Ureter (tissue), 1 donor: ENCODE measurements at places on chromosomes 12 and 14.

- DNase-seq, result no peak
Observed at GRCh38 chr12:114627393-114627792, 56.6 kb downstream of the TBX3 start.

- no peak for DNase-seq
Observed at GRCh38 chr14:56787530-56787929, 22.7 kb downstream of the OTX2 start.

DNA sequence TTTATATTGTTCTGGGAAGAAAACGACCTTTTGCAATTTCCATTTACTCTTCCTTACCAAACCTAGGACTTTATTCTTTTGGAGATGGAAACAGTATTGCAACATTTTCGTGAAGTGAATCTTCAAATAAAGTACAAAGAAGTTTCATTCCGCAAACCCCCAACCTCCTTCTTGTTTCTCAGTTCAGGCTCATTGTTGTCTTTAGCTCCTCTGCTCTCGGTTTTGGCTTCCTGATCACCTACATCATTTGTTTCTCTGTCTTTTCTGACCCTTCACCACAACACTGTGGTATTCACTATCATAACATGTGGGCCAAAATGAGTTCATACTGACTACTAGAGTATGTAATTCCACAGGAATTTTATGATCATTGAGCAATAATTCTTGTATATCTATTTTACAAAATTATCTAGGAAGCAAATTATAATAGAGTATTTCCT, 266.8 kb downstream of the ADAMTS20 start:
- DNase-seq, result no peak

- no peak for DNase-seq
Observed at GRCh38 chr12:95881331-95881955, 22.7 kb downstream of the SNRPF start.

DNA sequence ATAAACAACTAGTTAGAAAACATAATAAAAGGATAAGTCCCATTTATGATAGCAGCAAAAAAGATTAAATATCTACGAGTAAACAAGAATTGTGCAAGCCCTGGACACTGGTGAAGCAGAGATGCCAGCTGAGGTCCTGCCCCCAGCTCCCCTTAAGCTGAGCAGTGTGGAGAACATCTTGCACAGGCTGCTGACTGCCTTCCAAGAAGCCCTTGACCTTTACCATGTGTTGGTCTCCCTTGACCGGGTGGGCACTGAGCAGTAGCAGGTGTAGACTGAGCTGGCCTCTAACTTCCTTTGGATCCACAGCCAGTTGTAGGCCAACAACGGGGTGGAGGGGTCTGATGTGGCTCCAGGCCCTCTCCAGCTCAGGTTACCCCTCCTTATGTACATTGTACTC, 47.7 kb upstream of the PAPLN start:
- DNase-seq, result no peak

- DNase-seq, result no peak
Observed at GRCh38 chr14:37139710-37140109, 32.7 kb downstream of the SLC25A21 start.

DNA sequence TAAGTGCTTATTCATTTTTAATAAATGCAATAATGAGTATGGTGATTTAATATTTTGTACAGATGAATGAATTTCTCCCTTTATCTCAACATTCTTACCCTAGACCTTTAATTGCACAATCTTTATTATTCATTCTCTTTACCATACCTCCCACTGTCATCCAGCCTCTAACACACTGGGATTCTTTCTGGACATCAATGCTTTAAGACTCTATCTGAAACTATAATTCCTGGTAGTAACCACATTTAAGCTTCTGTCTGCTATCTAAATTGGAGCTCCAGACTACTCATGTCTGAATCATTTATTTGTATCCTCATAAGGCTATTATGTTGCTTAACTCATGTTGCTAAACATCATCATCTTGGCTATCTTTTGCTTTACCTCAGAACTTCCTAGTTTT, 270.2 kb downstream of the ALG10B start:
- DNase-seq, result no peak

GRCh38 chr12:2751686-2752085, 43.1 kb upstream of the FKBP4 start:
- DNase-seq, result no peak

DNA sequence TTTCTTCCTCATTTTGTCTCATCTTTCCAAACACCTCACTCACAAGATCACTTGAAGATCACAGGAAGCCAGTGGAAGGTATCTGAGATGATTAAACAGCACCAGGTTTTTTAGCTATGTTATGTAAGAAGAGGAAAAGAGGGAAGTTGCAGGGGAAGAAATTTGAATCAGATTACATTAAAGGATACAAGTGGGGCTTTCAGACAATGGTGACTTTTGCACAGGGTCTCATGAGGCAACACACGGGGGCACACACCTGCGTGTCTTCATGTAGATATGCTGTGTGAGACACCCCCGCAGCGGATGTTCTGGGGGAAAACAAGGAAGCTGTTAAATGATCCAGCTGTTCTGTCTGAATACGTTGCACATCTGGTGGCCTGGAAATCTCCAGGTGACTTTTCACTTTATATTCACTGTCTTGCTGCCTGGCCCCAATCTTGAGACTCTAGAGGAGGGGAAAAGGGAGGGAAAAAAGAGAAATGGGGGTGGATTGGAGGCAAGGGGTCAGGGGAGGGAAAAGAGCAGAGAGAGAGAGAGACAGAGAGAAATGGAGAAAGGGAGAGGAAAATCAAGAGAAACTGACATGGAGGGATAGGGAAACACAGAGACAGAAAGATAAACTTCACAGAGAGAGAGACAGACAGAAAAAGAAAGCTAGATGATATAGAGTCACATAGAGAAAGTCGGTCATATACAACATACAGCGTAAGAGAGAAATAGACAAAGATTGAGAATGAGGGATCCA, 36.3 kb upstream of the PPP1CC start:
- DNase-seq, result no peak

DNA sequence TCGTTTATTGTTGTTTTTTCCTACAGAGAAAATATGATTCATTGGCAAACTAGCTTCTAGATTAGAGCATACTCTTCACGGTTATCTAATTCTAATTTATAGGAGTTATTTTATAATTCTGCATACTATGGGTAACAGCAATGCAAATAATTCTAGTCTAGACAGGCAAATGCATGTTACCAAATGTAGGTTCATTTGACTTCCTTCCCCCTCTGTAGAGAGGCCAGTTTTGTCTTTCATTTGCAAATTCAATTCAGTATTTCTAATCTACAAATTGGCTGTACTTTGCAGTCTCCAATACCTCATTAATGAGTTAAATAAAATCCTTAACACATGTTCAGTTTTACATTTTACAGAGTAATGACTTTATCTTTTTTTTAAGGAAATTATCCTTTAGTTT, 4.2 kb downstream of the LGMN start:
- no peak for DNase-seq

DNA sequence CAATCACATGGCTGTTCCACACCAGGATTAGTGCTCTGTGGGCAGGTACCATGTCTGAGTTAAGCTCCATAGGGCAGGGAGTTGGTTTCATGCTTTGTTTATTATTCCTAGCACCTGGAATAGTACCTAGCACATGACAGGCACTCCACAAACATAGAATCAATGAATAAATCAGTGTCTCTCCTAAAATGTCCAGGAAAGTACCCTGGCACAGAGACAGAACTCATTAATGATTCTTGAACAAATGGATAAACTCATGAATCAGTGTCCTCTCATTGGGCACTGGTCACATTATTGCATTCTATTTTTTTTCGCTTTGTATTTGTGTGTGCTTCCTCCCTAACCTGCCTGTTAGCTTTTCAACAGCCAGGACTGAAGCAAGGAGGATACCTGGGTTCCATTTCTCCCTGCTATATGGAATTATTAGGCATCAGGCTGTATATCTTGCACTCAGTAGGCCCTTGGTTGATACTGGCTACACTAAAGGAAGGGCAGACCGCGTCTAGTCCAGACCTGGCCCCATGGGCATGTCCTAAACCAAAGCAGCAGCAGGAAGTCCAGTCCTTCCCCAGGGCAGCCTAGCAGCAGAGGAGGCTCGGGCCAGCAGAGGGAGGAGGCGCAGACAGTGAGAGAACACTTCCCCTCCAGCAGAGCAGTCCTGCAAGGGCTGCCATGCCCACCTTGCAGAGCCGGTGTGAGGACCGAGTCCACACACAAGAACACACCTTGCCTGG, 18.4 kb downstream of the HDAC7 start:
- DNase-seq, result no peak

DNA sequence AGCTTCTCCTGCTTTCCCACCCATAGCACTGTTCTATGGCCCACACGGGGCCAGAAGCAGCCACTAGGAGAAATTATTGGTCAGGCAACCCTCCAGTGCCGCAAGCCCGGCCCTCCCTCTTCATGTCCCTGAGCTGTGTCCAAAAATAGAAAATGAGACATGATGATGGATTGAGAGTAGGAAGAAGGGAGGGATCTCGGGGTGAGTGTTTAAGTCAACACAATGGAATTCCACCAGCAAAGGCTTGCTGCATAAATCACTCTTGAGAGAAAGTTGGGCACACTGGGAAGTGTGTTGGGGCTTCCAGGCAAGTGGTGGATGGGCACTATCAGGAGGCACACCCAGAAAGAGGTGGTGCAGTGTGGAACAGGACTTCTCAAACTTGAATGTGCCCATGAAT, 94.2 kb downstream of the LLPH start:
- no peak for DNase-seq

- no peak for DNase-seq
Observed at GRCh38 chr14:52339262-52339661, 25.1 kb downstream of the PTGER2 start.

GRCh38 chr12:82835217-82835616, 148.5 kb downstream of the TMTC2 start:
- no peak for DNase-seq

GRCh38 chr12:50635857-50636256, 128.0 kb upstream of the ATF1 start:
- DNase-seq, result no peak

DNA sequence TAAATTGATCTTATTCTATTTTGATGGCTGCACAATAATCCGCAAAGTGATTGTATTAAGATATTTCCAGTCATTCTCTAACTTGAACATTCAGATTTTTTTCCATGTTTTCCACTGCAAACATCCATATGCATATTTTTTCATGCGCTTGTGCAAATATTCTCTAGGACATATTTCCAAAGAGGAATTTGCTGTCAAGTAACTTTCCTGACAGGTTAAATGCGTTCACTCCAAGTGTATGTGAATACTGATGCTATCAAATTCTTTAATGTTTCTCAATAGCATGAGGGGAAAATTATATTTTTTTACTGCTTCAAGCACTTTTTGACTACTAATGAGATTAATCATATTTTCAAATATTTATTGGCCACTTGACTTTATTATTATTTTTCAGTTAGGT, 135.3 kb upstream of the LGR5 start:
- no peak for DNase-seq

DNA sequence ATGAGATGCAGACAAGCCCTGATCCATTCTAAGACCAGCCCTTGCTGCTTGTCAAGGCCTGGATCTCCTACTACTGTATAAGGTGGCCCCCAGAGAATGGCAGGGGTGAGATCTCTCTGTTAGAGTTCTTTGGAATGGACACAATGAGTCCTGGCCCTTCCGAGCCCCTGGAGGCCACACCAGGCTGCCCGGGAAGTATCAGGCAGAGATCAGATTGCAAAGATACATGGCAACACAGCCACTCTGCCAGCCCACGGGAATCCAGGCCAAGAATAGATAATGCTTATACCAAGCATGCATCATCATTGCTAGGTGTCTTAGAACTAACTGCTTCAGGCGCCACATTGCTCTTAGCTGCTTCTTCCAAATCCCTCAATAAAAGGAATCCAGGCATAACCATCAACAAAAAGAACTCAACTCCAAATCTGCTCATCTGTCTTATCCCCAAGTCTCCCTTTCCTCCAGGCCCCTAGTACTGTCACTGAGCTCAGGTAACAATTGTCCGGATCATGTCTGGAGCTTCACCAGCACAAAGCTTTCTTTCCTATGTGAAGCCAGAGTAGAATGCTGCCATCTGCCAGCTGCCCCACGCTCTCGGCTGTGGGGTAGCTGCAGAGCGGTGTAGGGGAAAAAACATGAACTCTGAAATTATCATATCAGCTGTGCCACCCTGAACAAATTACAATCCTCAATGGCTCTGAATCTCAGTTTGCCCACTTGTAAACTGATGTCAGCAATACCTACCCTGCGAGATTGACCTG, 5.5 kb upstream of the VASH1 start:
- DNase-seq, result no peak

- DNase-seq, result no peak
Observed at GRCh38 chr12:2759733-2760132, 35.0 kb upstream of the FKBP4 start.

- DNase-seq, result no peak
Observed at GRCh38 chr12:6328945-6329702, 12.8 kb downstream of the TNFRSF1A start.

DNA sequence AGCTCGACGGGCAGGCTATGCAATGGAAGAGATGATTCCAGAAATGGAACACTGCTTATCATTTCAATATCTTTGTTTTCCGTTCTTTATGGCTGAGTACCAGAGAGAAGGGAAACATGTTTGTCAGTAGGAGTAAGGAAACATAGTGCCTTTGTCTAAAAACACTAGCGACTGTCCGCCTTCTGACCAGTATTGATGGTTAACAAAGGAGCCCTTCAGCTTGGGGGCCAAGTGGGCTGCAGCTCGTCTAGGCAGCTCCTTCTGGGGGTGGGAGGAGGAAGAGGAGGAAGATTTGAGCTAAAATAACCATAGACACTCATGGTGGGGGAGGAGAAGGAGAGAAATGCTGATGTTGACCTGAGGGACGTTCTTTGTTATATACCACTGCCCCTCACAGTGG, 15.0 kb downstream of the COQ5 start:
- DNase-seq, result no peak

DNA sequence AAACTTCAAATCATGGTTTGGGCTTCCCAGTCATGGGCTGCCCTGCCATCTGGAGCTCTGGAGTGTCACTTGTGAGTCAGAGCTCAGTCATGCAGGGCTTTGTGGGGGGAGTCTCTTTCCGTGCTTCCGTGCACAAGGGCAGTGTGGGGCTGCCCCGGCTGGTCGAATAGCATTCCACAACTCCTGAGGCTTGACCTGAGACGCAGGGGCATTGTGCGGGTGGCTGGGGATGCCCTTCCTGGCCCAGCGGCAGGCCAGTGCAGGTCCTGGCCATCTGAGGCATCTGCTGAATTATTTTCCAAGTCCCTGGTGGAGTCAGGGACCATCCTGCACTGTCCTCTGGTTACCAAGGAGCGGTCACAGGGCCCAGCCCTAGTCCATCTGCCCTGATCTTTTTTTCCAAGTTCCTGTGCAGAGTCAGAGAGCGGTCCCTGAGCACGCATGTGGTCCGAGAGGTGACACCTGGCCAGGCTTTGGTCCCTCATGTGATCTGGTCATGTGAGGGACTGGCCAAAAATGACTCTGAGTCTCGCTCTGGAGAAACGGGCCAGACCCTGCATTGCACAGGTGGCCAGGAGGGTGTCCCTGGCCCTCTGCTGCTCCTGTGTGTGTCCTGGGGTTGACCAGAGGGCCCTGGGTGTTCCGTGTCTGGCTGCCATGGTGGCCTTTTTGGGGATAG, 167.0 kb upstream of the ALG10B start:
- peak; percentile 84 for DNase-seq

- DNase-seq, result no peak
Observed at GRCh38 chr14:100605230-100605629, 18.0 kb upstream of the BEGAIN start.

- DNase-seq, result no peak
Observed at GRCh38 chr12:43312991-43313505, 239.0 kb downstream of the ADAMTS20 start.

GRCh38 chr12:128394137-128394536, 127.2 kb downstream of the TMEM132C start:
- no peak for DNase-seq
